CD4-positive, alpha-beta T cell treated with Interleukin-15 for 4 hours (primary cell): ENCODE measurements at places on chromosomes 2 and 18.

GRCh38 chr2:183031911-183032794, 6.1 kb downstream of the NCKAP1 start:
- no peak for DNase-seq

DNA sequence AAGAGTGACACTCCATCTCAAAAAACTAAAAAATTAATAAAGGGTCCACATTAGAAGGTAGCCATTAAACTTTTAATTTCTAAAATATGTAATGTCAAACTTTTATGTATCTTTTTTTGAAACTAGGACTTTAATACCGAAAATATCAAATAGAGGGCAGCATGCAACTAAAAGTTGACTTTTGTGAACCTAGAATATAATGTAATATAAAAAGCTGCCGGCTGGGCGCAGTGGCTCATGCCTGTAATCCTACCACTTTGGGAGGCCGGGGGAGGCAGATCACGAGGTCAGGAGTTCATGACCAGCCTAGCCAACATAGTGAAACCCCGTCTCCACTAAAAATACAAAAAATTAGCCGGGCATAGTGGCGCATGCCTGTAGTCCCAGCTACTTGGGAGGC, 62.8 kb downstream of the INO80D start:
- DNase-seq = no peak

GRCh38 chr2:172574965-172575364, 19.1 kb downstream of the PDK1 start:
- no peak for DNase-seq

GRCh38 chr2:175612280-175612679, 389.8 kb downstream of the LNPK start:
- no peak for DNase-seq

DNA sequence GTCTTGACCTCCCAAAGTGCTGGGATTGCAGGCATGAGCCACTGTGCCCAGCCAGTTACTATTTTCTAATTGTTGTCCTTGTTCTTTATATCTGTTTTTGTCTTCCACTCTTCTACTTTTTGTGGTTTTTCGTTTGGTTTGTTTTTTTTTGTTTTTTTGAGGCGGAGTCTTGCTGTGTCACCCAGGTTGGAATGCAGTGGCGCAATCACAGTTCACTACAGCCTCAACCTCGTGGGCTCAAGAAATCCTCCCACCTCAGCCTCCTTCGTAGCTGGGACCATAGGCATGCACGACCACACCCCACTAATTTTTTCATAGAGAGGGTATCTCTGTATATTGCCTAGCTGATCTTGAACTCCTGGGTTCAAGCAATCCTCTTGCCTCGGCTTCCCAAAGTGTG, 100.7 kb downstream of the EHBP1 start:
- DNase-seq = no peak

DNA sequence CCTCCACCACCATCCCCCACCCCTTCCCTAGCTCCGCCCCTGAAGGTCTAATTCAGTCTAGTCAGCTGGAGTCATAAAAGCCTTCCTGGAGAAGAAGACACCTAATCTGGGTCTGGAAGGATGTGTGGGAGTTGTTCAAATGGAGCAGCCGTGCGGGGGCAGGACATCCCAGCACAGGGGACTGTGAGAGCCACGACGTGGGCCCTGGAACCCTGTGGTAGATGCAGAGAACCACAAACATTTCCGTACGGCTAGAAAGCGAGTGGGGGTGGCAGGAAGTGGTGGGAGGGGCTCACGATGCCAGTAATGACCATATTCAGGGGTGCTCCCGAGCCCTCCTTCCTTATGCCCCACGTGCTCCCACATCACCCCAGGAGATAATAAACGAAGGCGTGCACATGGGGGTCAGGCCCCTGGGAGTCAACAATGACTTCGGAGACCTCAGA, 20.9 kb upstream of the COL6A3 start:
- DNase-seq = peak; percentile 58

DNA sequence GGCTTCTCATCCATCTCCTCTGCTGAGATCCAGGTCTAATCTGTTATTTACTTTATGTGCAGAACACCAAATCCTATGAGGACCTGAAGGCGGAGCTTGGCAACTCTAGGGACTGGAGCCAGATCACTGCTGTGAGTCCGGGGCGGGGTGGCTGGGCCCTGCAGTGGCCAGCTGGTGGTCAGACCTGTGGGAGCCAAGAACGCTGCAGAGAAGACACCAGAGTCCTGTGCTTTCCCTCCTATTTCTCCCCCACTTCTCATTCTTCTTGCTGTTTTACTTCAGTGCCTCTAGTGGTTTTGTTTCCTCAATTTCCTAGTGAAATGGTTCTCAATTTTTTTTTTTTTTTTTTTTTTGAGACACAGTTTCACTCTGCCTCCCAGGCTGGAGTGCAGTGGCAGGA, 19.7 kb downstream of the VIL1 start:
- no peak for DNase-seq

- DNase-seq = no peak
Observed at GRCh38 chr18:41075212-41075611, 879.8 kb upstream of the PIK3C3 start.

GRCh38 chr2:177894546-177894945, 178.0 kb downstream of the PDE11A start:
- no peak for DNase-seq

DNA sequence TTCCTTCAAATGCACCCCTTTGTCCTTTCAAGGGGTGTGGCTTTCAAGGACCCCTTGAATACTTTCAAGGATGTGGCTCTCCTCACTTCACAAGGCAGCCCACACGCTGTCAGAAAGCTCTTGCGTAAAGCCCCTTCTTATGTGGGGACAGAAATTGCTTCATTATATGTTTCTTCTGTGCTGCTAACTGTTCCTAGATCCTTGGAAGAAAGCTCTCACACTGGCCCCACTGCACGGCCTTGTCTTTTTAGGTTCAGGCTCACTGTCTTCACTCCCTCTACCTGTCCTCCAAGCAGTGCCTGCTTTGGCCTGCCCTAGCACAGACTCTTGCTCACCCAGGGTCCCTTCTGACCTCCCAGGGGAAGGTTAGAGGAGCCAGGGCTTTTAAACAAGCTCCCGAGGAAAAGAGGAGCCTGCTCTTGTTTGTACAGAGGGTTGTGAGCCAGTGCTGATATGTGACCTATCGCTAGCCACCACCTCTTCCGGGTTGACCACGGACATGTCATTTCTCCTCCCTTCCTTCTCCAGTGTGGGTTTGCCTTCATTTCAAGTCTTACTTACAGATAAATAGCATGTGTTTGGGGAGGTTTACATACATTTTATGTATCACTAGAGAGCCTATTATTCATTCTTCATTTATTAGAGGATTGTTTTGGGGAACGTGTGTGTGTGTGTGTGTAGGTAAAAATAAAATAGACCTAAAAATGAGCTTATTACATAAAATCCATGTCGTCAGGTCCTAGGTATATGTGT, 94.7 kb downstream of the RTN4 start:
- no peak for DNase-seq

DNA sequence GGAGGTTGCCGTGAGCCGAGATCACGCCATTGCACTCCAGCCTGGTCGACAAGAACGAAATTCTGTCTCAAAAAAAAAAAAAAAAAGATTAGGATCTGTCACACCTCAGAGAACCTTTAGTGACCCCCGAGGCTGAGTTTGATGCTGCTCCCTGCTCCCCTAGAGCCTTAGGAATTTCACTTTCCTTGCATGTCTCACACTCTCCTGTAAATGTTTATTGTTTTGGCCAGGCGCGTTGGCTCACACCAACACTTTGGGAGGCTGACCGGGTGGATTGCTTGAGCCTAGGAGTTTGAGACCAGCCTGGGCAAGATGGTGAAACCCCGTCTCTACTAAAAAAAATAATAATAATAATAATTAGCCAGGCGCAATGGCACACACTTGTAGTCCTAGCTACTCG, 31.5 kb downstream of the SRSF7 start:
- no peak for DNase-seq

DNA sequence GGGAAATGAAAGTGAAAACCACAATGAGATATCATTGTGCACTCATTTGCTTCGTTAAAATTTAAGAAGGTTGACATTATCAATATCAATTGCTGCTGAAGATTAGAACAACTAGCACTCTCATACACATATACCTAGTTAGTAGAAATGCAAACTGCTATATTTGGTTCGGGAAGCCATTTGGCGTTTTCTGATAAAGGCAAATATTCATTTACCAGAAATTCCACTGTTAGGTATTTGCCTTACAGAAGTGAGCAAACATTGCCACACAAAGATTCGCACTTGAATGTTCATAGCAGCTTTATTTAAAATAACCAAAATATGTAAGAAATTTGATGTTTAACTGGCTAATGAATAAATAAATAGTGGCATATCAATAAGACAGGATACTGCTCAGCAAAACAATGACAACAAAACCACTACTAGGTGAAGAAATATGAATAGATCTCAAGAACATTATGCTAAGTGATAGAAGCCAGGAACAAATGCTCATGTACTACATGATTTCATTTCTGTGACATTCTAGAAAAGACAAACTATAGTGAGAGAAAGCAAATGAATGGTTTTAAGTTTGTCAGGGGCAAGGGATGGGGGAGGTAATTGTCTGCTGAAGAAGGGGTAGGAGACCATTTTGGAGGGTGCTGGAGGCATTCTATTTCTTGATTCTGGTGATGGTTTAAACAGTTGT, 387.8 kb downstream of the PTH2R start:
- DNase-seq = no peak
